ENCODE measurements at places on chromosomes 1 and 21.
A peak's percentile ranks its signal among the peaks of the same experiment; 100 is the strongest.

DNA sequence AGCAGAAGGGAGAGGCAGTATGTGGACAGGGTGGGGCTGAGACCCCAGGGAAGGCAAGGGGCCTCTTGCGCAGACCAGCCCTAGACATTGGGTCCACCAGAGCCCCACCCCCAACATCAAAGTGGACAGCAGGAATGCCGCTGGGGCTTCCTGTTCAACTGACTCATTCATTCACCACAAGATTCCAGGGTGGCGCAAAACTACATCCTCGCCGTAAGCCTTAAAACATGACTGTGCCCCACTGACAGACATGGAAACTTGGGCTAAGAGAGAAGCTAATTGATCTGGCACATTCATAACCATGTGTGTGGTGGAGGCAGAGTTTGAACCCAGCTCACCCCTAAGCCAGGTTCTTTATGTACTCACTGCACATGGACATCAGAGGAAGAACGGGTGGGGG lies 14.0 kb downstream of the COL16A1 start:
- DNase-seq, result no peak

- DNase-seq, result no peak
These were observed 2.9 kb upstream of the OLIG1 start for GRCh38 chr21:33067043-33067442.

GRCh38 chr1:147723691-147724323 lies 36.6 kb downstream of the GJA5 start:
- peak; percentile 82 for DNase-seq

DNA sequence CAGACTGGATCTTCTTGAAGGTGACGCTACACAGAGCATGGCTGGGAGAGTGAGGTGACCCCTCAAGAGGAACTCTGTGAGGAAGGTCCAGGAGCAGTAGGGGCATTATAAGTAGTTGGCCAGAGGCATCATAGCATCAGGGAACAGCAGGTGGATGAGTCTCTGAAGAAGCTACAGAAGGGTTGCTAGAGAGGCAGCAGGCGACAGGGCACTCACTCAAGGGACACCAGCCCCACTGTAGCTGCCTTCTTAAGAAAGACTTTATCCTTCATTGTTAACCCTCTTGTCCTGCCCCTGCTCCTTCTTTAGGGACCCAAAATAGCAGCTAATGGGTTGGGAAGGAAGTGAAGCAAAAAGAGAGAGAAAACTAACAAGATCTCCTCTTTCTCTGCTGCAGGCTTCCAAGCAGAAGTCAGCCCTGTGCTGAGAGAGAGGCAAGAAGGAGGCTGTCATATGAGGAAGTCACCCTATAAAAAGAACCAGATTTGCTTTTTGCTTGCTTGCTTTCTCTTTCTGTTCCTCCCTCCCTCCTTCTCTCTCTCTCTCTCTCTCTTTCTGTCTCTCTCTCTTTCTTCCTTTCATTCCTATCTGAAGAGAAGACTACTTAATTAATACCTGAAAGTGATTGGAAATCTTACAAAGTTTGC lies 7.7 kb upstream of the CD5L start:
- no peak for DNase-seq

GRCh38 chr1:98914547-98914946 lies 90.1 kb downstream of the PLPPR5 start:
- no peak for DNase-seq

DNA sequence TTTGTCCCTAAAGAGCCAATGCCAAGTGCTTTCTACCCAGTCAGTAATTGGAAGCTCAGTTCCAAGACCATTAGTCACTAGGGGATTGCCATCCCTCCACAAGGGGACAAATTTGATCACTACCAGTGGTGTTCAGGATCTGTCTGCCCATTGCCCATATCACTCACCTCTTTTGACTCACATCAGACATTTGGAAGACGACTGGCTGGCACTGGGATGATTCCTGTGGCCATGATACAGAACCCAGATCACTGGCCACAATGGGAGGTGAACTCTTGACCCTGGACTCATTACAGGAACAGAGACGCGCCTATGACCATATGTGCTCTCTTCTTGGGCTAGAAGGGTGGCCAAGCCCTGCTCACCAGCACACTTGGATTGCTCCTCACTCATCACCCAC lies 71.0 kb downstream of the COLGALT2 start:
- no peak for DNase-seq

DNA sequence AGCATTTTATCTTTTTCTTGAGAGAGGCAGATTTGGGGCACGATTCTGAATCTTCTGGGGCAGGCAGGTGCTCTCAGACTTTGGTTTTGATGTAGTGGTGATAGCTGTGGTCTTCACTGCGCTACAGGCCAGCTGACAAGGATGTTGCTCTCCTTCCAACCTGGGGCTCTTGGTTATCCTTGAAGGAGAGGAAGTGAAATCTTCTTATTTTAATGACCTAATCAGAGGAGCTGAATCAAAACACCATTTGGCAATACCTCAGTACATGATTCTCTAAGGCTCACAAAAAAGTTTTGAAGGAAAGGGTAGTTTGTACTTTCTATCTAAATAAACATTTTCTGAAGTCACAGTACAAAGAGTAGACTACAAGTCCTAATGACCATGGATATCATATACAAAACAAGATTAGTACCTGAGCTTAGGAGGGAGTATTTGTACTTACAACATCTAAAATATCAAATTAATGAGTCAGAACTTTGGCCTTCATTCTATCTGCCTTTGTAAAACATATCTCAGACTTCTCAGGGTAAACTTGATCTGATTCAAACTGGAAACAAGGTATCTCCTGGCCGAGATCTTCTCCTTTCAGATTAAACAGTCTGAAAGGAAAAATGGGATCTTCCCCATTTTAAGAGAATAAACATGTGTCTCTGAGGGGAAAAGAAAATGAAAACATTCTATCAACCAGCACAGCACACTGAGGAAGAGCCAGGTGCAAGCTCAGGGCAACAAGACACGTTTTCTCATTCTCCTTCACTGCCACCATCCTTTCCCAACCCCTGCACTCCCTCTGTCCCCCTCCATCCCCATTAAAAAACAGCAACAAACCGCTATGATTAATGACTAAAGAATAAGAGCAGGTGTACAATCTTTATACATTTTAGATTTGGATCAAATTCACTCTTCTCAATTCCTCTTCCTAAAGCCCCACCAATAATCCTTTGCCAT lies 69.2 kb downstream of the SH3GLB1 start:
- DNase-seq, result no peak

DNA sequence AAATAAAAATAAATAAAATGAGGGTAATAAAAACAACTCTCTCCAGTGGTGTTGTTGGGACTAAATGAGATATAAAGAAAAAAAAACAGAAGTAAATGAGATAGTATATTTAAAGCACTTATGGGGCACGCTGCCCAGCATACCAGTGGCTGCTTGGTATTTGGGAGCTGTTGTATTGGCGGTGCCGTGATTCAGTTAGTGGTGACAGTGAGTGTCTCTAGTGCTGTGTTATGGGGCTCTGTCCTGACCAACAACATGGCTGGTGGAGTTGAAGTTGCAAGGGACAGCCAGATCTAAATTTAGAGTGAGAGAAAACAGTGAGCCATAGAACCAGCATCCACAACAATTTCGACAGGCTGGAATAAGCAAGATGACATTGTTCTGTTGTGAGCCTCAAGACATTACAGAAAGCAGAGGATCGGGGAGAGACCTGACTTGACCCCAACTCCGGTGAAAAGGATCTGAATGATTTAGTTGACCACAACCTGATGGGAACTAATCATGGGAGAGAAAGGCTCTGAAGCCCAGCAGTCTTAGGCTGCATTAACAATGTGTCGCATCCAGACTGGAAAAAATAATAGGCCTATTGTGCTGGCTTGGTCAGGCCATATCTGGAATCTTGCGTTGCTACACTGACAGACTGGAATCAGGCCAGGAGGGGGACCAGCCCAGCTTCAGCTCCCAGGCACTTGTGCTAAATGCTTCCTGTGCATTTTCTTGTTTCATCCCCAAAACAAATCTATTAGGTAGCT lies 2.4 kb upstream of the MFSD2A start:
- no peak for DNase-seq

DNA sequence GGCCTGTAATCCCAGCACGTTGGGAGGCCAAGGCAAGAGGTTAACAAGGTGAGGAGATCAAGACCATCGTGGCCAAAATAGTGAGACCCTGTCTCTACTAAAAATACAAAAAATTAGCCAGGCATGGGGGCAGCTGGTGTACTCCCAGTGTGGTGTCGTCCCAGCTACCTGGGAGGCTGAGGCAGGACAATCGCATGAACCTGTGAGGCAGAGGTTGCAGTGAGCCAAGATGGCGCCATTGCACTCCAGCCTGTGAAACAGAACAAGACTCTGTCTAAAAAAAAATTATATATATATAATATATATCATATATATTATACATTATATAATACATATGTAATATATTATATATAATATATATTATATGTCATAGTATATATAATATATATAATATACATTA lies 249.2 kb upstream of the TPTE start:
- no peak for DNase-seq

DNA sequence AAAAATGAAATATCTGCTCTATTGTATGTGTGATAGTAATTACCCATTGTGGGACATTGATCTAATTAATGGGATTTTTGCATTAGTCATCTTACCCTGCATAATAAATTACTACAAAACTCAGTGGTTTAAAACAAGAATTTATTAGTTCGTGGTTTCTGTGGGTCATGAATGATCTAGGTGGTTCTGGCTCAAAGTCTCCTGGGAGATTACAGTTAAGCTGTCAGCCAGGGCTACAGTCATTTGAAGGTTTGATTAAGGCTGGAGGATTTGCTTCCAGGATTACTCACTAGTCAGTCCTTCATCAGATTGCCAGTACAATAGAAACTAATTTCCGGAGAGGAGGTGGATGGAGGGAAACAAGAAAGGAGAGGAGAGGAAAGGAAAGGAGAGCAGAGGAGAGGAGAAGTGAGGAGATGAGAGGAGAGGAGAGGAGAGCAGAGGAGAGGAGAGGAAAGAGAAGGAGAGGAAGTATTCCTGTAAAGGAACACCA lies 60.4 kb upstream of the TNFSF4 start:
- DNase-seq, result no peak

GRCh38 chr1:67860776-67861175 lies 27.5 kb upstream of the GNG12 start:
- no peak for DNase-seq

DNA sequence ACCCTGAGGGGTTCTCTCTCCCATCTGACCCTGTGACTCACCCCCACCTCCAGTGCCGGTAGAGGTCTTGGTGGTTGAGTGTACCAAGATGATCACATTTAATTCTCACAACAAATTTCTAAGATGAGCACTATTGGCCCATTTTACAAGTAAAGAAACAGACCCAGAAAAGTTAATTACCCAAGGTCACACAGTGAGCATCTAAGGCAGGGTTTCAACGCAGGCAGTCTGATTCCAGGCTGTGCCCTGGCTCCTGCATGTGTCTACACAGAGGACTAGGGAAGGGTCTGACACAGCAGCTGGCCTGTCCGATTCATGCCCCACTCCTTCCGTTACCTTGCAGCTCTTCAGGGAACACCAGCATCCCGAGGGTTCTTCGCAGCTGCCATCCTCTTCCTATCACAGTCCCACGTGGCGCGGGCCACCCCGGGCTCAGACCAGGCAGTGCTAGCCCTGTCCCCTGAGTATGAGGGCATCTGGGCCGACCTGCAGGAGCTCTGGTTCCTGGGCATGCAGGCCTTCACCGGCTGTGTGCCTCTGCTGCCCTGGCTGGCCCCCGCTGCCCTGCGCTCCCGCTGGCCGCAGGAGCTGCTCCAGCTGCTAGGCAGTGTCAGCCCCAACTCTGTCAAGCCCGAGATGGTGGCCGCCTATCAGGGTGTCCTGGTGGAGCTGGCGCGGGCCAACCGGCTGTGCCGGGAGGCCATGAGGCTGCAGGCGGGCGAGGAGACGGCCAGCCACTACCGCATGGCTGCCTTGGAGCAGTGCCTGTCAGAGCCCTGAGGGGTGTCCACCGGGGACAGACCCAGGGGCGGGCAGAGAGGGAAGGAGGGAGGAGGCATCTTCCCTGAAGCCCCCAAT lies 7.5 kb downstream of the NCDN start:
- DNase-seq, result no peak

GRCh38 chr1:65083263-65083896 lies 64.6 kb upstream of the AK4 start:
- DNase-seq, result no peak

GRCh38 chr1:95903060-95903459 lies 669.0 kb downstream of the RWDD3 start:
- no peak for DNase-seq

GRCh38 chr1:43082740-43083139 lies 89.3 kb downstream of the EBNA1BP2 start:
- DNase-seq, result no peak

DNA sequence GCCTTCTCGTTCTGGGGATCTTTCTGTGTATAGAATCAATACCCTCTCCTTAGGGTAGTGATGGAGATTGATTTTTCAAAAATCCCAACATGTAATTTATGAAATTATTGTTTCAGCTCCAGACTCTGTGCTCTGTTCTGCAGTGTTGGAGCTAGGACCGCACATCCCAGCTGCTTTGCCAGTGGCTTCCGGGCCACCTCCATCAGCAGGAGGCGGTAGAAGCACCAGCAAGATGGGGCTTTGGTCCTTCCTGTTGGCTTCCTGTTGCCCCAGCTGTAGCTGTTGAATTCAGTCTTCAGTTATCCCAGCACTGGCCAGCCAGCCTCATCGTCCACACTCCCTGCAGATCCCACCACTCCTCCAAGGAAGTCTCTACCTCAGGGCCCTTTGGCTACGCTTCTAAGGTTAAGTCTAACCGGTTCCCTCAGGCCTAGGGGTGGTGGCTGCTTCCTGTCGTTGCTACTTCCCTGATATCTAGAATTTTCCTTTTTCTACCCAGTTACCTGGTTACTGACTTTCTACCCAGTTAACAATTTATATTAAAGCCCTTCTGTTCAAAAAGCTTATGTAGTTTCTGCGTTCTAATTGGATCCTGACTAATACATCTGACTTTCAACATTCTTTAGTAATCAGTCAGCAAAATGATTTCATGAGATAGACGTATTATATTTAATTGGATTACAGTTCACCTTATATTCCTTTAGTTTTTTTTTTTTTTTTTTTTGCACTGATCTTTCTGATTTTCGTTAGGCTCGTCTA lies 24.6 kb downstream of the GALNT2 start:
- no peak for DNase-seq

- DNase-seq, result no peak
These were observed 14.0 kb upstream of the ALX3 start for GRCh38 chr1:110084227-110085078.

- DNase-seq, result no peak
These were observed 23.4 kb upstream of the PGM1 start for GRCh38 chr1:63569640-63570316.

GRCh38 chr1:107531065-107531908 lies 390.4 kb downstream of the NTNG1 start:
- DNase-seq, result no peak

GRCh38 chr1:115466433-115466832 lies 128.4 kb upstream of the NGF start:
- peak; percentile 51 for DNase-seq

DNA sequence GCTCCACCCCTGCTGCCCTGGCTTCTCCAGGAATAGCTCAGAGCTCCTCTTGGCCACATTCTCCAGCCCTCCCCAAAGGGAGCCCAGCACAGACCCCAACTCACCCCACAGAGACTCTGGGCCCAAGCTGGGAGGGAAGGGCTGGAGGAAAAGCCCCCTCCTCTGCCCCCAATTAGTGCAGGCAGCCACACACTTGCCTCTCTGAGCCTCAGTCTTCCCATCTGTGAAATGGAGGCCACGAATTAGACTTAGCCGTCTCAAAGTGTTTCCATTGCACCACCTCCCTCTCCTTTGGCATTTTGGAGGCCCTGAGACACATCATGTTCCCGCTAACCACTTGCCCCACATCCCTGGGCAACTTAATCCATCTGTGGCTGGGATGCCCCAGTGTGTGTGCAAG lies 108.0 kb downstream of the PAX7 start:
- no peak for DNase-seq

Data from H9 (cell line).